ENCODE measurements at places on chromosomes 5 and 9. TPM values are rescaled to one million over a fixed set of nuclear protein-coding genes. Genes with fewer than 3 reads are reported as not detected.

GRCh38 chr5:10555277-10555684 is 8.6 kb upstream of the ANKRD33B start:
- DNase-seq: peak; percentile 81

Gene GFPT2
- total RNA-seq: 18.8 TPM

DNA sequence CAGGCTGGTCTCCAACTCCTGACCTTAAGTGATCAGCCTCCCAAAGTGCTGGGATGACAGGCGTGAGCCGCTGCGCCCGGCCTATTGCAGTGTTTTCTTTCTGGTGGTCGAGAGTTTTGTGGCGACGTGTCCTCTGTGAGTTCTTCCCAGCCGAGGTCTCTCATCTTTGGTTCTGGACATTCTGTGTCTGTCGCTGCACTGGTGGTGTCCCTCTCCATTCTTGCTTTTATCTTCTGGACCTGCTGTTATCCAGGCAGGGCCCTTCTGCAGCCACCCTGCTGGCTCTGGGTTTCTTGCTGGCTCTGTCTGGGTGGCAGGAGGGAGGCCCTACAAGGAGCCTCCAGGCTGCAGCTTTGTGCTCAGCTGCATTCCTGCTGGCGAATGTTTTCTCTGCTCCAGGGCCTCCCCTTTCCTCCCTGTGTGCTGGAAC is 49.1 kb upstream of the EXOC3 start:
- DNase-seq: peak; percentile 55

DNA sequence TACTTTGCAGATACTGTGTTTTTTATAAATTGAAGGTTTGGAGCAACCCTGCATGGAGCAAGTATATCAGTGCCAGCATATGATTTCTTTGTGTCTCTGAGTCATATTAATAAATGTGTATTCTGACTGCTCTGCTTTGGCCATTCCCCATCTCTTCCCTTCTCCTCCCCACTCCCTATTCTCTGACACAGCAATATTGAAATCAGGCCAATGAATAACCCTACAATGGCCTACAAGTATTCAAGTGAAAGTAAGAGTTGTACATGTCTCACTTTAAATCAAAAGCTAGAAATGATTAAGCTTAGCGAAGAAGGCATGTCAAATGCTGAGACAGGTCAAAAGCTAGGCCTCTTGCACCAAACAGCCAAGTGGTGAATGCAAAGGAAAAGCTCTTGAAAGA is 82.2 kb upstream of the TLX3 start:
- DNase-seq: no peak

Gene KIF3A
- total RNA-seq: 15.0 TPM

- DNase-seq: no peak
Measured at GRCh38 chr5:168269937-168270330, 21.5 kb upstream of the WWC1 start.

Gene TICAM2
- 4.0 TPM for total RNA-seq

DNA sequence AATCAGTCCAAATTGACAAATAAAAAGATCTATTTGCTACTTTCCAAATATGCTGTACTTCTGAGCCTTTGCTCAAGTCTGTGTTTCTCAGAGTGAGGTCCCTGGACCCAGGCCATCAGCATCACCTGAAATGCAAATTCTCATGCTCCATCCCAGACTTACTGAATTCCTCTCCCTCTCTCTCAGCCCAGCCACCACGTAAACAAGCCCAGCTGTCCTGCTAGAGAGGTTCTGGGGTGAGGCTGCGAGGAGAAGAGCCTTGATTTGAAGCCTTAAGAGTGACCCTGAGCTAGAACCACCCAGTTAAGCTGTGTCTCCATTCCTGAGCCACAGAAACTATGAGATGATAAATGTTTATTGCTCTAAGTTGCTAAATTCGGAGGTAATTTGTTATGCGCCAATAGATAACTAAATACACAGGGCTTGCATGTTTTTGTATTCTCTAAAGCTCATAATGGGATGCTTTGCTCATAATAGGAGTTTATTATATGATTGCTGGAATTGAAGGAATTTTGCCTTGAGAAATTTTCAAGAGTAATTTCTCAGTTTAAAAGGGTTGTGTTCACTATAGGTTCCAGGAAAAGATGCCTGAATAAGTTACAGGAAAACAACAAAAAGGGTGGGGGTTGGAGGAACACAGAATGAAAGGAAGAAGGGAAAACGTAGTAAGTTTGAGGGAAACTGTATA is 98.9 kb upstream of the SPATA31D4 start:
- no peak for DNase-seq

GRCh38 chr5:107893642-107894041 is 222.9 kb upstream of the EFNA5 start:
- no peak for DNase-seq

DNA sequence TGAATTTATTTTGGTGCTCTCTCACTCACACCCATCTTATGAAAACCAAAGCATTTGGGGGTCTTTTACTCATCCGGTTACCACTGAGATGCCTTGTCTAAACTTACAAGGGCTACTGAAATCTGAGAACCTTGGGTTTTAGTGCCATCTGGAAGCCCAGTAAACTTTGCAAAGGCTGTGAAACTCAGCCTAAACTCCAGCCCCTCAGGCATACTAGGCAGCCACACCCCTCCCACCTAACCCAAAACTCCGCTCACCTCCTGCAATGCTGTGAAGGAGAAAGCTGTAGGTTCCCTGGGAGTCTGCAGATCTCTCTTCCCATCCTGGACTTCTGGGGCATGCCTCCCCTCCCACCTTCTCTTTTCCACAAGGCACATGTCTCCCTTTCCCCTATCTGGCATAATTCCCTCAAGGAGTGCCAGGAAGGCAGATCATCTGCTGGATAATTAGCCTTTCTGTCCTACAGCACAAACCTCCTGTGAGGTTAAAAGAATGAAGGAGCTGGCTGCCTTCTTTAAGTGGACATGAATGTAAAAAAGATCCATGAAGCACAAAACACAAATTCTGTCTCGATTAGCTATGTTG is 71.5 kb upstream of the ANXA1 start:
- no peak for DNase-seq
